Activated T-cell treated with anti-CD3 and anti-CD28 coated beads for 24 hours (primary cell): ENCODE measurements at places on chromosomes 2 and 18.

DNA sequence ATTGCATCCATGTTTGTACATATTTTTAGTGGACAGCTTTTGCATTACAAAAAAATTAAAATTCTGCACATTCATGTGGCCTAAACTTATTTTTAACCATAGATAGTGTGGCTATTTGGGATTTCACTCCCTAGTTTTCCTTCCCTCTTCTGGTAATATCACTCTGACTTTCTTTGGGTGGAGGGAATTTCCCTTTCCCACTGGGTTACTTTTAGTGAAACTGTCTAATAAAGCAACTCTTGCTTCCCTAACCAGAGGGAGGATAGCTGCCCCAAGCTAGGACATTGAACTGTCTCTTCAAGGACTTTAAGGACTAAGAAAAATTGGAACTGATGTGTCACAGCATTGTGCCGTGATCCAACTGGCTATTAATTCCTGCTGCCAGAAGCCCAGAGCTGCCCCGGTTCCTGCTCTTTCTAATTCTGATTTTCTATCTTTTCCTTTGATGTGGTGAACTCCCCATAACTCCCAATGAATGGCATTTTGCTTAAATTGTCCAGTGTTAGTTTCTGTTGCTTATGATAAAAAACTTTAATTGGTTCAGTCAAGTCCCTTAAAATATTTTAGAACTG lies 20.0 kb upstream of the EFR3B start:
- DNase-seq, result no peak

DNA sequence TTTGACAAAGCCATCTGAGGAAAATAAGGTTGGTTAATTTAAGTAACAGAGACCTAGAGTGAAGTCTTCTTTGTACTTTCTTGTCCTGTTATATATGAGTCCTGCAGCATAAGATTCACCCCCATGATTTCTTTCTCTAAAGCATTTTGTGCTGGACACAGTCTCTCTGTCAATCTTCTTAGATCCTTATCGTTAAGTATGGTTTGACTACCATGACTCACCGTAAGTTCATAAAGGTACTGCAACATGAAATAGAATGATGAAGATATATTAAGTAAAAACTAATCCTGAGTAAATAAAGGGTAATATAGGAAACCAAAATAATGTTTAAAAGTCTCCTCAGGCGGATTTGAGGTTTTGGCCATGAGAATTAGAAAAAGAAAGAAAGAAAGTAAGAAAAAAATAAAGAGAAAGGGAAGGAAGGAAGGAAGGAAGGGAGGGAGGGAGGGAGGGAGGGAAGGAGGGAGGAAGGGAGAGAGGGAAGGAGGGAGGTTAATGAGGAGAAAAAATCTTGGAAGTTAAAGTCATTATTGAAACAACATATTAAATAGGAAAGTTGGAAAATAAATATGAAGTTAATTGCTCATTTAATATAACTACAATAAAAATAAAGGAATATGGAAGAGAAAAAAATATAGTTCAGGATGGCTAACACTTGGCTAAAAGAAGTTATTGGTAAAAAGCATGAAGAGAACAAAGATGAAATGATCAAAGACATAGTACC lies 980.3 kb upstream of the CDH2 start:
- no peak for DNase-seq

DNA sequence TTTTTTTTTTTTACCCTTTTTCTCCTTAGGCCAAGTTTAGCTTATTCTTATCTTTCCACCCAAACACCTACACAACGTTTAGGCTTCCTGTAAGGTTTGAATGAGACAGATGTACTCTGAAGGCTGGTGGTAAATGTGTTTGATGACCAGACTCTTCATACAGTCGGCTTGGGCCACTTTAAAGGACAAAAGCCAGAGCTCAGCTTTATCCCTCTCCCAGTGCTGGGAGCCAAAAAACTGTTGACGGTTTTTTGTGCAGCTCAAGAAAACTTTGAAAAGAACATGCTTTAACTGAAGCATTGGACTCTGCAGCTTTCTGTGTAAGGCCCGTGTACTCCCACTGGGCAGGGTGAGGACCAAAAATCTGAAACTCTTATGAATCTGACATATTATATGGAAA lies 15.4 kb downstream of the CD8A start:
- DNase-seq, result no peak

GRCh38 chr2:135475128-135475527 lies 55.9 kb downstream of the ZRANB3 start:
- no peak for DNase-seq

DNA sequence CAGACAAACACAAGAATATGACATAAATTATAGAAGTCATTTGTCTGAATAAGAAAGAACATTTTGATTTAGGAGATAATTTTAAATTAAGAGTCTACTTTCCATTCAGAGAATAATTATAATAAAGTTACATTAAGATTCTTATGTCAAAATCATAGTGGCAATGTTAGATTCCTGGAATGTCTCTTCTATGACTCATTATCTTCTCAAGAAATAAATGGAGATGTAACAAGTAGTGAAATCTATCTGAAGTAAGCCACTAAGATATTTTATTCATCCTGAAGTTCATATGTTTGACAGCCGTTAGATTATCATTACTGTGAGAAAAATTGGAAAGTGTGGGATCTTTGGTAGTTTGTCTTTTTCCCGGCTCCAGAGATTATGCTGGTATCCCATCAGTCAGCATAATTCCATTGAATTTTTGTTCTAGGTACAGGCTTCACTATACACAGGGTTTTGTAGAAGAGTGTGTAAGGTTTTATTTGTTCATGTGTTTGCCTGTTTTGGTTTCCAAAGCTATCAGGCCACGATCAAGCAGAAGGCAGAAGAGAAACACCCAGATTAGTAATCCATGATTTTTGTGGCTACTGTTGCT lies 1246.6 kb upstream of the LRRTM1 start:
- DNase-seq, result no peak

- no peak for DNase-seq
These were observed 147.9 kb downstream of the GALNT3 start for GRCh38 chr2:165645930-165646831.

GRCh38 chr2:176162911-176163671 lies 6.0 kb downstream of the HOXD3 start:
- no peak for DNase-seq

- no peak for DNase-seq
These were observed 4.5 kb downstream of the IDH1 start for GRCh38 chr2:208250388-208250787.

- DNase-seq, result no peak
These were observed 97.2 kb upstream of the GPR45 start for GRCh38 chr2:105144152-105144940.

DNA sequence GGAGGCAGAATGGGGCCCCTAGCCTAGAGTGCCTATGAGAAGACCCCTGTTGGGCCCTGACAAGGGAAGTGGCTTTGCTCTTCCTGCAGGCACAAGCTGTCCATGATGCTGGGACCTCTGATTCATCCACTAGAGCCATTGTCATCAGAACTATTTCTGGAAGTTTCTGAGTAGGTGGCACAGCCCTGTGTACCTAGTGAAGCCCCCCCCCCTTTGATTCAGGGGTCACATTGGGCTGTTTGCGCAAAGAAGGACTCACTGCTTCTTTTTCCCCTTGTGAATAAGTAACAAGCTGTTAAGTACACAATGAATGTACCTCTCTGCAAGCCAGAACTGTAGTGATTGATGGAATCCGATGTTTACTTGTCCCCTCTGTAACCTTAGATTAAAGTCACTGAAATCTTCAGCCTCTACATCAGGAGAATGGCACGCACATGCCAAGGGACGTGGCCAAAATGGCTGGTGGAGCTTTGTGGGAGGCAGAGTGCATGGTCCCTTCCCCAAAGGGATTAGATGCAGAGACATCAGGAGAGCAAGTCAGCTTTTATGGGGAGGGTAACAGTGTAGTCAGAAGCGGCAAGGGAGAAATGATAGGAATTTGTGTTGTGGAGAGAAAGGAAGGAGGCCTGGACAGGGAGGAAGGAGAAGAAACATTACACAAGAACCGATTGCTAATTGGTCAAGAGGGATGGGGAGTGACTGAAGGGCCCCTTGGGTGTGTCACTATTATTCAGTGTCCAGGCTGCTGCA lies 267.6 kb upstream of the RAB12 start:
- no peak for DNase-seq

DNA sequence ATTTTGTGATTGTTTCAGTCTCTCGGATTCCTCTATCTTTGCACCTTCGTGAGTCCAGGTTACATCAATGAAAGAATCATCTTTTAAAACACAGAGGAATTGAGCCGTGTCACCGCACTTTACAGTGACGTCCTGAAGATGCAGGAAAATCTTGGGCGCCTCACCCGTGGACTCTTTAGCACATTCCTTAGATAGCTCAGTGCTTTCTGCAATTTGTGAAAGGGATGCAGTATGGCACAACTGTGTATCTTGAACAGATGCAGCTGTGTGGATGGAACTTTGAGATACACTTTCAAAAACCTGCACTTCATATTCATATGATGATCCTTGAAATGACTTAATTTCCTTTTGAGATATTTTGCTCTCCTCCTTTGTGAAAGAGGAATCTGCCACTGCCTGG lies 50.9 kb downstream of the TTN start:
- no peak for DNase-seq

GRCh38 chr2:170396799-170397459 lies 219.0 kb downstream of the MYO3B start:
- no peak for DNase-seq

DNA sequence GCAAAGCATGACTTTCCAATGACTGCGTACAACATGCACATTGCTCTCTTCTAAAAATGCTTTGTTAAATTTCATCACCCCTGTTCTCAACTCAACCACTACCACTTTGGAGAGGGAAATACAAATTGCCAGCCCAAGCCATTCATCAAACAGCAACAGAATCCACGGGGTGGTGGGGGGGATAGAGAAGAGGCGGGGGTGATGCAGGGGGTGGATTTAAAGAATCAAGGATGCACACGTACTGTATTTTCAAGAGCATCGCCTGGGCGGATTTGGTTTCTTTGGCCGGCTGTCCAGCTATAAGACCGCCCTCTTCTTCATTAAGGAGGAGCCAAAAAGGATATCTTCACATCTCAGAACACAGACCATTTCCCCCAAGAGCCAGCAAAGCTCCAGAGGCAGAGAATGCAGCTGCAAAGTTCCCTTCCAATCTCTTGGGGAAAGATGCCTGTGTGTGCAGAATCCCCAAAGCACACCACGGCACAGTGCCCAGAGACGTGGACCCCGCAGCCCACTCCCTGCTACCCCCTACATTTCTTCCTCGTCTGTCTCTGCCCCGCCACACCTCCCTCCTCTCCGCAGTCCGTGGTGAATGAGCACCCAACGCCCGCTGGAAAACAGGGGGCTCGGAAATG lies 977 bp downstream of the SLC8A1 start:
- DNase-seq, result no peak

DNA sequence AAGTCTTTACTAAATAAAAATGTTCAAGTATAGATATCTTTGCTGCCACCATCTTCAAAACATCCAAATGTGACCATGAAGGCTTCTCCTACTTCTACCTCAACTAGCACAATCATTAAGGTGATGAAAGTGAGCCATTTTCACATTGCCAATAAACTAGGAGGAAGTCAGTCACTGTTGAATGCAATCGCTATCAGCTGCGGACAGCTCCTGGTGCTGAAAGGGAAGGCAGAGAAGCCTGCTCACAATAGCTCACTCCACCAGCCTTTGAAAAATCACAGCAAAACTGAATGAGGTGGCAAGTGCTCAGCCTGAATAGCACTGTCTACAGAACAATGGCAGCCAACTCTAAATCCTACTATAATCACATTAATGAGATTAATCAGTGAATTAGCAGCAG lies 2.2 kb downstream of the MYT1L start:
- no peak for DNase-seq

- DNase-seq, result peak; percentile 60
These were observed at the start of gene KLHL29 for GRCh38 chr2:23384551-23385343. Gene KLHL29, plus strand, starts transcription at chr2:23385179. Its CDS starts 177,018 bp downstream, at chr2:23562197.

GRCh38 chr2:207477896-207478295 lies 51.9 kb upstream of the CREB1 start:
- no peak for DNase-seq

DNA sequence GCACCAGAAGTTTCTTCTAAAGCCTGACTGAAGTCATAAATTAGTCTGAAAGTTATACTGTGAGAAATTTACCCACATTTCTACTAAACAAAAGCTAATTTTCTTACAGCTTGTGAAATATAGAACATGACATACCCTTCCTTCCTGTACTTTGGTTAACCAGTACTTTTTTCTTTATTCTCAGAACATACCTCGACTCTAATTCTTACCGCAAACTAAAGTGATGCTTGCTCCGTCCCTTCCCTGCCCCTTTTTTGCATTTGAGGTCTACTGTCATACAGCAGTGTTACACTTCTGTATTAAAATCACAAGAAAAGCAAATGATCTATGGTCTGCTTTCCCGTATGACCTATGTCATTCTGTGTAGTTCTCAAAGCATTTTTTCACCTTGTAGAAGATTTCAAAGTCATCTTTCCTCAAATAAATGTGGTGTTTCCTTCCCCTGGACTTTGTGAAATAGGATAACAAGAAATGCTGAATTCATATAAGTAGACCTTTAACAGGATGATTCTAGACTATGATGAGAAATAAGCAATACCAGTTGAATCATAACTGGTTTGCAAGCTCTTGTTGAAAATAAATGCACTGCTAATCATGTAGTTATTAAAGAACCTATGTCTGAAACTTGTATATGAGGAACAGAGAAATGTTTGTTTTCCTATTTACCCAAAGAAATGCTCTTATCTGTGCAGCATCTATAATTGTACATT lies 30.4 kb downstream of the CYTIP start:
- DNase-seq, result peak; percentile 49

DNA sequence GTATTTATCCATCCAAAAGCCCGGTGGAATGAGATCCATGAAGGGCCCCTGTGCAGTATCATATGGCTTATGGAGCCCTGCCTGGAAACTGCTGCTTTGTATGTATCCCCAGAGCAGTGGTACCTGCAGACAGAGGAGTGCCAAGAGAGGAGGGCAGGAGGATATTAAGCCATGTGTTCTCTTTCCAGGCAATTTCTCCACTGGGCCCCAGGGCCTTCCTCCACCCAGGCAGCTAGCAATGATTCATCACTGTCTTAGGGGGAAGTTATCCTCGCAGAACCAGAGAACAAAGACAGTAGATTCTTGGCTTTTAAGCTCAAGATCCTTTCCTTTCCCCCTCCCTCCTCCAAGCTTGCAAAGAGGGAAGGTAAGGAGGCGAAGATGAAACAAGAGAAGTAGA lies 98.1 kb downstream of the LRRC30 start:
- DNase-seq, result no peak

- no peak for DNase-seq
These were observed 2.0 kb upstream of the ATRAID start for GRCh38 chr2:27209621-27210401.
